Adipocyte (in vitro differentiated cells): ENCODE measurements at places on chromosomes 7 and 10.

- no peak for DNase-seq
Measured at GRCh38 chr10:124328477-124329220, 90.1 kb downstream of the OAT start.

GRCh38 chr10:85862771-85863170 lies 503.8 kb downstream of the GRID1 start:
- no peak for DNase-seq

DNA sequence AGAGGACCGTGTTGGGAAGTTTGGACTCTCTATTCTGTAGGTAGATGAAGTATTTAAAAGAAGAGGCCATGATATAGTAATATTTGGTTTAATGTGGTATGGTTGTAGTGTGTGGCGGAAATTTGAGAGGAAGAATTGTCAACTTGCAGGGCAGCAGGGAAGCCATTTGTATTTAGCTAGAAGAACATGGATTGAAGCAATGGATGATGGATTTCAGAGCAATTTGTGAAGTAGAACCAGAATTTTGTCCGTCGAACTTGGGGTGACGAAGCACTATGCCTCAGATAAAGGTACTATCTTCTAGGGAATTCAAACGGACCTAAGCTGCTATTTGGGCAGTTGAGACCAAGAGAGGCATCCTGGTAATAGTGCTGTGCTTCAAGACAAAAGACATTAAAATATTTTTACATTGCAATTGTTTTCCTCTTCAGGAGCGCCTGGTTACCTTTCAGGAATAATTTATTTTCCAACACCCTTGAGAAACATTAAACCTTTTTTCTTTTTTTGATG lies 615 bp upstream of the WBP1L start:
- DNase-seq = no peak

DNA sequence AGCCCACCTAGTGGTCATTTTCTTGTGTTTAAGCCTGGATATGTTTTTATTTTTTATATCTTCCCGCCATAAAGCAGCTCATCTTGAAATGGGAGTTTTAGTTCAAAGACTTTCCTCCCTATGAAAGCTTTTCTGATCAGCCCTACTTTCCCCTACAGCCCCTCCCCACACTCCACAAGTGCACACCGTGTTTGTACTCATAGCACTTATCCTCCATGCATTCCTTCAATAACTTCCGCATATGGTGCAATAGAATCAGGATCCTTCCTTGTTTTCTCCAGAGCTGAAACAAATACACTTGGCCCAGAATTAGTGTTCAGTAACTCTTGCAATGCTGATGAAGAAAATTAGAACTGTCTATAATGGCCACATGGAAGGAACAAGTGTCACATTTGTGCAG lies 235.9 kb downstream of the KCNMA1 start:
- no peak for DNase-seq

GRCh38 chr10:32795598-32796183 lies 162.3 kb downstream of the ITGB1 start:
- peak; percentile 70 for DNase-seq

GRCh38 chr10:109922976-109923921 lies at the start of gene XPNPEP1:
TSS of gene XPNPEP1 (minus strand) at chr10:109923511. CDS start at chr10:109923433, 78 bp downstream.
- DNase-seq = peak; percentile 95

- DNase-seq = no peak
Measured at GRCh38 chr7:71285571-71286145, 153.7 kb downstream of the GALNT17 start.

- DNase-seq = no peak
Measured at GRCh38 chr7:45973725-45974532, 52.9 kb upstream of the IGFBP3 start.

GRCh38 chr7:153290066-153290465 lies 530.5 kb downstream of the ACTR3B start:
- no peak for DNase-seq

GRCh38 chr10:17544465-17544864 lies 72.7 kb downstream of the HACD1 start:
- DNase-seq = no peak

DNA sequence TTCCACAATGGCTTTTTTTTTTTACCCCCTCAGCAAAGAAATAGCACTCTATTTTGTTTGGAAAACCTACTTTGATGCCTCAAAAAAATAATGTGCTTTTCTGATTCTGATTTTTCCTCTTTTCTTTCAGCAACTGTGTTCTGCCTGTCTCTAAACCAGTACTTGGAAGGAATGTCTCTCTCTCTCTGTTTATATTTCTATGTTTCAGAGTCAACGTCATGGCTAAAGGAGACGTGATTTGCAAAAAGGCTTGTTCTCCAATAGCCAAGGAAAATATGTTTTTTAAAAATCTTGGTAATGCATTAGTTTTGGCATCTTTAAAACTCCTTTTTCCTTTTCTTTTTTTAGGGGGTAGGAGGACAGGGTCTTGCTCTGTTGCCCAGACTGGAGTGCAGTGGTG lies 56.0 kb upstream of the SDK1 start:
- DNase-seq = no peak

DNA sequence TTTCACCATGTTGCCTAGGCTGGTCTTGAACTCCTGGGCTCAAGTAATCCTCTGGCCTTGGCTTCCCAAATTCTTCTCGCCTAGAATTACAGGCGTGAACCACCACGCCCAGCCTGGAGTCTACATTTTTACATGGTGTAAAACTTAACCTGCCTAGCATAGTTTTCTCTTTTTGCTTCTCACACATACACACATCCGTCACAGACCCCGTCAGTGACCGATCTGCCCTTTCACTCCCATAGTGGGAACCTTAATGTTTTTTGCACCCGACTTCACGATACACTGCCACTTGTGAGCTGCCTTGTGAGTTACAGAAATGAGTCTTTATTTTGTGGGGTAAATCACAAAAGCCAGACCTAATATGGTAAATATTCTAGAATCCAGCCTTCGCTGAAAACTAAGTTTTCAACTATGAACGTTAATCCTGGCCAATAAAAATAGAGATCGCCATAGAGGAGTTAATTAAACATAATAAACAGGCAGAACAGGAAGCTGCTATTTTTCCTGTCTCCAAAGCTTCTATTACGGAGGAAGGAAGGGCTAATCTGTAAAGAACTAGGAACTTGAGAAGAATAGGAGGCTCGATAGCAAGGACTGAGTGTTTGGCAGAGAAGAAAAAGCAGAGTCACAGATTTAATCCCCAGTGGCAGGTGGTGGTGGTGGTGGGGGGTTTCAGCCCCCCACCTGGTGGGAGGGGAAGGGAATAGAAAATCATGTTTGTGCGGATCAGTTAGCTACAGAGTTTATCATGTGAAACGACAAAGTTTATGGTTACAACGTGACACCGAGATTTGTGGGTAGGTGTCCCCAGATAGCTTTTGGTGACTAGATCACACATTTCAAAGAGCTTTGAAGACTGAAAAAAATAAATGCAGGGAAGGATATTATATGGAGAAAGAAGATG lies 14.7 kb upstream of the FAM171A1 start:
- DNase-seq = no peak

DNA sequence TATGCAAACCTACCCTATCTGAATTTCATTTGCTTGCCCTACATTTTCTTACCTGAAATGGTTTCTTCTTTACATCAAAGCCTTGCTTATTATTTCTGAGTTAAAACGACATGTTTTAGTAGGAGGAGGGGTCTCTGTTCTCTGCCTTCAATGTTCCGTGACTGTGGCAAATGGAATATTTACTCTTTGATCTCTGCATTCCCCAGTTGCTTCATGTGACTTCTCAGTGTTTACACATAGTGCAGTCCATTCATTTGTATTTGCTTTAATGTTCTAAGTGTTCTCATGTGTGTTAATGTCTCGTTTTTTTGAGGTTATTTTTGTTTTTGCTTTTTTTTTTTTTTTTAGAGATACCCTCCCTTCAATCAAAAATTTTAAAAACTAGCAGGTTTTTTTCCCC lies 75.8 kb downstream of the GNAI1 start:
- peak; percentile 24 for DNase-seq

DNA sequence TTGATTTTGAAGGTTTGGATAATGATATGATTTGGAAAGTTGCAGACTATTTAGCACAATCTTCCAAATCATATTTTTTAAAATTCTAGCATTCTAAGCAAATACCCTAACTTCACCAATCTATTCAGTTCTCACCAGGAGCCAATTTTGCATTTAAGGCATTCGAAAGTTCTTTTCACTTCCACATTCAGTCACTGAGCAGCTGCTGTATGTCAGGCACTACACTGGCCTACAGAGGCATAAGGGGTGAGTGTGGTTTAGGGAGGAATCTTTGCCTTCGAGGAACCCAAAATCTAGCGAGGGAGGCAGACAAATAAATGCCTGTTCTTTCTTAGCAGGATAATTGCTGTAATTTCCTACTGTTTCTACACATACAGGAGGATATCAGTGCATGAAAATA lies 10.7 kb upstream of the UCN3 start:
- no peak for DNase-seq

DNA sequence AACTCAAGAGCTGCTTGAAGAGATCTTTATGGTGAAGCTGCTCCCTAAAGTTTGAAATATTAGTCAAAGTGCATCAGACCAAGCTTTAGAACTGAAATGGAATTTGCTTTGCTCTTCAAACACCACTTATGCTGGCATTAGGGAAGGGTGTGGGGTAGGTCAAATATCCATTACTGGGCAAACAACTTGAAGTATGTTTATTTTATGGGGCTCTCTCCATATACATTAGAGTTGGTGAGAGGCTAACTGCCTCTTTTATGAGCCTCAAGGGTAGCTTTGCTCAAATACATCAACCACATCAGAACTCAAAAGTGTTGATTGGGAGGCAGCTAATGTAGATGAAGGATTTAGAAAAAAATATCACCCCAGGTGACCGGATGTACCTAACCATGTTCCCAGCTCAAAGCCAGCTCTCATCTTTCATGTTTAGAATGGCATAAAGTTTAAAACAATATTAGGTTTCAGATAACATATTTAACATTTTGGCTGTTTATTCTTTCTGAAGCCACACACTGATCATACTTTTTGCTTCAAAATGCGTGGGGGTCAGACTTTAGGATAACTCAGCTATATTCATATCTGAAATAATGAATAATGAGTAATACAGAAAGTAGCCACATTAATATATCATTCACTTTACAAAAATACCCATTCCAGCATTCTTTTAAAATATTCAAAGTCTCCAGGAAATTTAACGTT lies 318.6 kb downstream of the PTEN start:
- no peak for DNase-seq

- peak; percentile 30 for DNase-seq
Measured at GRCh38 chr10:102718220-102718619, 3.8 kb downstream of the SFXN2 start.

GRCh38 chr7:30633223-30633622 lies 38.5 kb downstream of the GARS1 start:
- no peak for DNase-seq

DNA sequence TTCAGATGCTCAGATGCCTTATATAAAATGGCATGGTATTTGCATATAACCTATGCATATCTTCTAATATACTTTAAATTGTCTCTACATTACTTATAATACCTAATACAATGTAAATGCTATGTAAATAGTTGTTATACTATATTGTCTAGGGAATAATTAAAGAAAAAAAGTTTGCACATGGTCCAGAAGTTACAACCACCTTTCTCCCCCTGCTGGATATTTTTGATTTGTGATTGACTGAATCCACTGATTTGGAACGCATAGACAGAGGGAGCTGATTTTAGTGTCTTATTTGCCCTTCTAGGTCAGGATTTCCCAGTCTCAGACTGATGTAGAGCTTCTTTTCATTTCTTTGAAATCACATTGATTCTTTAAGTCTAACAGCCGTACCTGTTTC lies 31.8 kb downstream of the MDFIC start:
- DNase-seq = no peak

DNA sequence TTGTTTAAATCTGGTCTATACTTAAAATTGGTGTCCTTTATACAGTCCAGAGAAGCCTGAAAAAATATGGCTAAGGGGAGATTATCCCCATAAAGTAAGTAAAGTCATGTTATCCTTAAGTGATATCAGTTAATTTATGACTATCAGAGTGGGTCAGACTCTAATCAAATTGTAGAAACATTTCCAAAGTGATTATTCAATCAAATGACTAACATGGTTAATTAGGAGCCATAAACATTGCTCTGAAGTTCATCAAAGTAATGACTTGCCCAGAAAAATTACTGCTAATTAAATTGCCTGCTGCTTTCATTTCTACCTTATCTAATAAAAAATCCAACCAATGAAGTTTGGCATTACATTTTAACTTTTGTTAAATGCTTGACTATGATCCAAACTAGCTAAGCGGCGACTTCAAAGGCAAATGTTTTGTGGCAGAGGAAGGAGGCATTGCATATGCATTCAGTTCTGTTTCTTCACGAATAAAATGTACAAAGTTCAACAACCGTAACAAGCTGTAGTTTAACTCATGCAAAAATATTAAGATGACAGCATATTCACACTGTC lies 76.7 kb downstream of the ETV1 start:
- DNase-seq = no peak

DNA sequence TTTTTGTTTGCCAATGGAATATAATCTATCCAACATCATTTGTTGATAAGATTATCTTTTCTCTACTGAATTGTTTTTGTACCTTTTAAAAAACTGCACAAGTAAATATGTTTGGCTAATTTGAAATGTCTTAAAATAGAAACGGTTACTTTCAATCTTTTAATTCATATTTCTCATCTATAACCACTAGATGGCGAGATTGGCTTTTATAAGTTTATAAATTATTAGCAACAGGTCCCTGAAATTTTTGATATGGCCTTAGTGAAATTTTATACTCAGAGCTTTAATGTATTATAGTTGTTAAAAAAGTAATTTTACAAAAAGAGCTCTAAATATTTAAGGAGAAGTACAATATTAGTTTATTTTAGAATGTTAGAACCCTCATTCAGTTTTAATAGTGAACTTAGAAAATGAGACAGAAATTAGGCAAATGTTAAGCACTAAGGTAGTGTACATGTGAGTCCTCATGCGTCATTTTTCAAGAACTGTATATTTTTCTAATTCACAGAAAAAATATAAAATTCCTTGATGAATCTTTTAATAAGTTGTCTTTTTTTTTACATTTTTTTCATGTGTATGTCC lies 592.5 kb downstream of the ARL4A start:
- DNase-seq = peak; percentile 82
